ENCODE measurements at places on chromosomes 2 and 18. TPM values are rescaled to one million over a fixed set of nuclear protein-coding genes. Genes with fewer than 3 reads are reported as not detected.

GRCh38 chr18:62017618-62018017 is 124.8 kb upstream of the RNF152 start:
- DNase-seq: no peak

GRCh38 chr2:186036862-186037449 is 298.4 kb downstream of the FSIP2 start:
- DNase-seq: no peak

GRCh38 chr2:157460384-157460837 is 16.5 kb upstream of the CYTIP start:
- DNase-seq: no peak

- DNase-seq: no peak
Measured at GRCh38 chr18:79386547-79386946, 9.2 kb upstream of the NFATC1 start.

DNA sequence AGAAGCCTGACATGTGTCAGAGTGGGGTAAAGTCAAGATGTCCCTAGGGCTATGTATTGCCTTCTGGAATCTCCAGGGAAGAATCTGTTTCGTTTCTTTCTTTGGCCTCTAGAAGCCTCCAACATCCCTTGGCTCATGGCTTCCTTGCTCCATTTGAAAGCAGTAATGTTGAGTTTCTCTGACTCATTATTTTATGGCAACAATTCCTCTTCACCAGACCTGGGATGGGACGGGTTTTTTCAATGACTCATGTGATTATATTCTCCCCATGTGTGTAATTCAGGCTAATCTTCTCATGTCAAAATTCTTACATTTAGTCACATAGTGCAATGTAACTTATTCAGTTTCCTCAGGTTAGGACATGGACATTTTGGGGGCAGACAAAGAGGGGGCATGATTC is 1038.6 kb downstream of the CBLN2 start:
- no peak for DNase-seq

- no peak for DNase-seq
Measured at GRCh38 chr18:39841482-39842365, 2113.3 kb upstream of the PIK3C3 start.

DNA sequence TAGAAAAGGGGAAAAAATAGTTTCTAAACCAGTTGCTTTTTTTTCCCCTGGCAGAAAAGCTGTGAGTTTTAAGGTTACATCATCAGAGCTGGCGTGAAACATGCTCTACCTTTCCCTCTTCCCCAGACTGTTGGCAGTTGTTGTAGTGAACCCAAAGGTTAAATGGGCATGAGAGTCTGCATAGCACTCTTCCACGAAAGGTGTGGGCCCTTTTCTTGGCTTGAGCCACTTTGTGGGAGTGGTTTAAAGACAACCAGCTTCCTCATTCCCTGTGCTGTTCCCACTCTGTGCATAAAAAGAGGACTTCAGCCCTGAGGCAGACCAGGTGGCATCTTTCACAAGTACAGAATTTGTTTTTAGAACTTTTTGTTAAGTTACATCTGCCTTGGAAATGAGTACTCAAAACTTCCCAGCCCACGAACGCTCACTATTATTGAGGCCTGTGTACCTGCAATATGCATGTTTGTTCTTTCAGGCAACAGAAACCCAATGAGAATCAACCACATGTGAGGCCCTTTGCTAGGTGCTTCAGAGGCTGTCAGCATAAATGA is 243.8 kb downstream of the BABAM2 start:
- DNase-seq: no peak

GRCh38 chr18:31683968-31684278 is 458 bp downstream of the B4GALT6 start:
- no peak for DNase-seq

The HOXD10 gene
- not detected for total RNA-seq

The PPP1R1C gene
- total RNA-seq: not detected

The FAM124B gene
- 13.3 TPM for total RNA-seq

The IL36RN gene
- not detected for total RNA-seq
